ENCODE measurements at places on chromosomes 13 and 19.

GRCh38 chr19:34431681-34432402, 3.7 kb downstream of the UBA2 start:
- DNase-seq, result no peak

DNA sequence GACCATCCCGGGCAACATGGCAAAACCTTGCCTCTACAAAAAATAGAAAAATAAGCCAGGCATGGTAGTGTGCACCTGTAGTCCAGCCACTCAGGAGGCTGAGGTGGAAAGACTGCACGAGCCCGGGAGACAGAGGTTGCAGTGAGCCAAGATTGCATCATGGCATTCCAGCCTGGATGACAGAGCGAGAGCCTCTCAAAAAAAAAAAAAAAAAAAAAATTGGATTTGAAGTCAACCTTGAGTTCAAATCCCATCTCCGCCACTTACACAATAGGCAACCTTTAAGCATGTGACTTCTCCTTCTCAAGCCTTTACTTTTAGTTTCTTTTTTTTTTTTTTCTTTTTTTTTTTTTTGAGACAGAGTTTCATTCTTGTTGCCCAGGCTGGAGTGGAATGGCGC, 12.0 kb downstream of the KASH5 start:
- DNase-seq, result no peak

DNA sequence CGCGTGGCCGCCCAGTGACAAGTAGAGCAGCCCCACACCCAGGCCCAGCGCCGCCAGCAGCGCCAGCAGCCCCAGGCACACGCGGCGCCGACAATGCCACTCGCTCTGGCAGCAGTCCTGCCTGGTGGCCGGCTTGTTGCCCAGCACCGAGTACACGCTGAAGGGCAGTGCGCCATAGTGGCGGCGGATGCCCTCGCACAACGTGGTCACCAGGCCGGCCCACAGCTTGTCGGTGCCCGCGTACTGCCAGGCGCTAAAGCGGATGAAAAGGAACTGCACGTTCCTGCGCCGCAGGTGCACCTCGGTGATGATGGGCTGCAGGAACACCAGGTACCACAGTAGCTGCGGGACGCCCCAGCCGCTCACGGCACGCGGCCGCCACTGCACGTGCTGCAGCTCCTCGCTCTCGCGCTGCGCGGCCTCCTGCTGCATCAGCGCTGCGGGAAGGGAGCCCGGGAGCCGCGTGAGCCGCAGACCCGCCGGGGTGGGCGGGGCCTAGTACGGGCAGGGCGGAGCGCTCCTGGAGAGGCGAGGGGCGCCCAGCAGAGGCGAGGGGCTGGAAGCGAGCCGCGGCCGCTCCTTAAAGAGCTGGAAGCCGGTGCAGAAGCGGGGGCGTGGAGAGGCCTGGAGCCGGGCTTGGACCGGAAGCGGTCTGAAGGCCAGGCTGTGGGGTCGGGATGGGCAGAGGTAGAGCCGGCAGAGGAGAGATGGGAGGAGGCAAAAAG, 7.3 kb downstream of the NKPD1 start:
- peak; percentile 39 for DNase-seq

DNA sequence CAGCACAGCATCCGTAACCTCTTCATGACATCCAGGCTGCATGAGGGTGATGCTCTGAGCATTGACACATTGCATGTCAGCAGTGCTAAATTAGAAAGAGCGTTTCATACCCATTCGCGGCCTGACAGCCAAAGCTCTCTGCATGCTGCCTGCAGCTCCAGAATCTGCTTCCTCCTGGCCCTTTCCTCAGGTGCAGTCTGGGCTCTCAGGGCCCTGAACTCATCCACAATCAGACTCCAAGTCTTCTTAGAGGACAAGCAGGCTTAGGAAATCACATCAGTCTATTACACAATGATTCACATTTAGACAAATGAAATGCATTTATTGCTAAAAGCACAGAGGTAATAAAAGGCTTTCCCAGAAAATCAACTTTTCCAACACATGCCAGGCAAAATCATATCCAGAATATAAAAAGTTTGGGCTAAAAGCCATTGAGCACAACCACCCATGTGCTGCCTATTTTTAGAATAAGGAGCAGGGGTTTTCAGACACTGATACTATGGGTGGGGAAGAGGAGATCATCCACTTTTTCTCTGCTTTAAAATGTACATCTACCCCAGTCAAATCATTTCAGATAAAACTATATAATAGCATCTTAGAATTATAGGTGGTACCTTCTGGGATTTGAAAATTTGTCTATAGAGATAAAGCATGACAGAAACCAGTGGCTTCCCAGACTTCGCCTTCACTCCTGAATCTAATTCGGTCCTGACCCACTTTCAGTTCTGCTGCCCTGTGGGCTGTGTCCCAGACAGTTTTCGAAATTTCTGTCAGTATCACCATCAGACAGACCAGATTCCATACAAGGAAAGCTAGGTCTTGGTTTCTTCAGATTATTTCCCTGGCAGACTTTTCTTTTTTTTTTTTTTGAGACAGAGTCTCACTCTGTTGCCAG, 109.3 kb downstream of the COL4A2 start:
- DNase-seq, result no peak

GRCh38 chr13:71082631-71083030, 784.4 kb downstream of the DACH1 start:
- no peak for DNase-seq

GRCh38 chr19:35307931-35308330, 16.0 kb downstream of the MAG start:
- DNase-seq, result no peak
